NCI-H2081 (cell line): ENCODE measurements at places on chromosomes 12 and 14.

GRCh38 chr14:63228217-63228616 lies 24.0 kb downstream of the RHOJ start:
- DNase-seq: no peak

GRCh38 chr12:26279091-26279490 lies 83.7 kb downstream of the SSPN start:
- DNase-seq: no peak

DNA sequence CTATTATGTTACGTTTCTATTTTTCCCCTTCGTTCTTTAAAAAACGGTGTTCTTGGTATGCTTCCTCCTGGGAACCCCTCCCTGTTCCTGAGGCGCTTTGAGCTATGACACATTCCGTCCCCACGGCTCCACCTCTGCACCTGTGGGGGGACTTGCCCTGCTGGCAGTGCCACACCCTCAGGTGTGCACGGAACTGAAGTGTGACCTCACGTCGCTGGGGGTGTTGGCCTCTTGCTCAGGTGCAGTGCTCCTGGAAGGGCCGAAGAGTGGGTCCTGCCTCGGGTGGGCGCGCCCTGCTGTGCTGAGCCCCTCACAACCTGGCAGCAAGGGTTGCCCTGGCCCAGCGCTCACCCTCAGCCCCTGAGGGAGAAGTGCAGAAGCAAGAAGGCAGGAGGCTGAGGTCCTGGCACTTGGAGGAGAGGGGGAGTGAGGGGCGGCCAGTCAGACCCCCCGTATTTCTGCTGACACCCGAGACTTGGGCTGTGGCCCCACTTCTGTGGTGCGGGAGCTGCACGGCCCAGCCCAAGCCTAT lies 4.9 kb downstream of the AMN start:
- DNase-seq: no peak

DNA sequence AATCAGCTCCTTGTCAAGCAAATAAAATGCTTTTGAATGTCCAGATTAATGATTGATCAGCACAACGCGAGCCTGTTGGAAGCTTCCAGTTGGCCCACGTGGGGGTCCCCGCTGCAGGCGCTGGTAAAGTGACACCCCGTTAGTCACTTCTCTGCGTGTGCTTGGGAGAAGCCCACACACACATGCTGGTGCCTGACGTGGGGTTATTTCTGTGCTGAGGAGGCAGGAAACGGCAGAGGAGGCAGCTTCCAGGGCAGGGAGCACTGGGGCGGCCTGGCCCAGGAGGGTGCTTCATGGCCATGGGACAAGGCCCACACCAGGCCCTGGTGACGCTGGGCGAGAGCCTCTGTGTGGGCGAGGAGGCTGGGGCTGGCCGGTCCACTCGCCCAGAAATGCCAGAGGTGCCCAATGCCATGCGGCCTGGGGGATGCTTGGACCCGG lies 101.5 kb downstream of the KIF26A start:
- no peak for DNase-seq
